ENCODE measurements at places on chromosomes 12 and 14.

- no peak for DNase-seq
Measured at GRCh38 chr14:52977798-52978197, 26.9 kb upstream of the FERMT2 start.

GRCh38 chr14:43207189-43207588 lies 1299.9 kb downstream of the FSCB start:
- no peak for DNase-seq

DNA sequence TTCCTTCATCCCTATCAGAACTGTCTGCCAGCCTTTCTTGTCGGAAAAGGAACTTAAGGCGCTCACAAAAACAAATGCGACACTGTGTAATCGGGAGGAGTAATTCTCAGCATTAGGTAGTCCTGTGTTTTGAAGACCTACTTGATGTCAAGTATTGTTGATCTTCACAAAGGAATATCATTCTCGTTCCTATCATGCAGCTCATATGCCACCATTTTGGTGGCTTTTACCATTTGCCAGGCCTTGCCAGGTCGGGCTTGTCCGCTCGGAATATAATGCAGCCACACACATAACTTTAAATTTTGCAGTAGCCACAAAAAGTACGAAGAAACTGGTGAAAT lies 903 bp upstream of the PPP4R3A start:
- no peak for DNase-seq

GRCh38 chr14:45298423-45299117 lies 45.6 kb upstream of the MIS18BP1 start:
- no peak for DNase-seq

- DNase-seq = no peak
Measured at GRCh38 chr14:102916347-102917055, 6.0 kb upstream of the AMN start.

GRCh38 chr14:99758121-99758821 lies 34.9 kb upstream of the EML1 start:
- DNase-seq = no peak

GRCh38 chr12:51869496-51869865 lies 18.4 kb upstream of the ANKRD33 start:
- DNase-seq = no peak

GRCh38 chr12:67449591-67450052 lies 180.5 kb downstream of the CAND1 start:
- no peak for DNase-seq

DNA sequence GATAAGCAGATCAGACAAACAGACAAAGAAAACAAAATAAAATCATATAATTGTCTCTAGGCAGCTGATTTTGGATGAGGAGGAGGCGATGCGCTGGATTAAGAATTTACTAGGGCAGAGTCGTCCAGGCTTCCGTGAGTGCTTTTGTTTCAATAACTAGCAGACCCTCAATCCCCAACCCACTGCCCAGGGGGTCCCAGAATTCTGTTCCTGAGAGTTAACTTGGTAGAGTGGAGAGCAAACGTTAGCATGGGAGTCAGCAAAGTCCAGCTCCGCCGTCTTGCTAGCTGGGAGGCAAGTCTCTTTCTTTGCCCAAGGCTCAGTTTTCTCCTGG lies 95.5 kb upstream of the TBX5 start:
- no peak for DNase-seq

- DNase-seq = no peak
Measured at GRCh38 chr12:55965240-55965639, 602 bp downstream of the PMEL start.

DNA sequence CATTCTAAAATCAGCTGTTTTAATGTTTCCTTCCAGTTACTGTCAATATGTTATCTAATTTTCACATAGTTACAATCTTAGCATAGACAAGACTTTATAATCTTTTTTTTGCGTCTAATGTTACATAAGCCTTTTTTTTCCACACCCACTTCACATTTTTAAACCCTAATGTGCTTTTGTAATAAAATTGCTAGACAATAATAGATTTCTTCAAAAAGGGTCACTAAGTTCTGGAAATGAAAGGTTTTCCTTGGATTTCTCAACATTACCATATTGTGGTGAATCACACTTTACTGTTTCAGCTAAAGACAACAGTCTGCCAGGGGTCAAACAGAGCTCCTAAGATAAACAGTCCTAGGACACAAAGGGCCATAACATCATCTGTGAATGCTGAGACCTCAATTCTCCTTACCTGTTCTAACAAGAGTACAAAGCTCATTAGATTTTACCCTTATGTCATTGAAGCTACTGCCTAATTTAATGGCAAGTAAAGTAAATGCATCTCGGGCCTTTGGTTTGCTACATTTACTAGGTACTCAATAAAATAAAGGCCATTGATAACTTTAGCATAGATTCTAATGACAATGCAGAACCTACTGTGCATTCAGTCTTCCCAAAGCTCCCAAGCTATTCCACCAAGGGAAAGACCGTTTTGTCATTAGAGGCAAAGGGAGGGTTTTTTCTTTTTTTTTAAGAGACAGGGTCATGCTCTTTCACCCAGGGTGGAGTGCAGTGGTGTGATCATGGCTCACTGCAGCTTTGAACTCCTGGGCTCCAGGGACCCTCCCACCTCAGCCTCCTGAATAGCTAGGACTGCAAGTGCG lies 111.2 kb upstream of the SLC38A2 start:
- DNase-seq = no peak

DNA sequence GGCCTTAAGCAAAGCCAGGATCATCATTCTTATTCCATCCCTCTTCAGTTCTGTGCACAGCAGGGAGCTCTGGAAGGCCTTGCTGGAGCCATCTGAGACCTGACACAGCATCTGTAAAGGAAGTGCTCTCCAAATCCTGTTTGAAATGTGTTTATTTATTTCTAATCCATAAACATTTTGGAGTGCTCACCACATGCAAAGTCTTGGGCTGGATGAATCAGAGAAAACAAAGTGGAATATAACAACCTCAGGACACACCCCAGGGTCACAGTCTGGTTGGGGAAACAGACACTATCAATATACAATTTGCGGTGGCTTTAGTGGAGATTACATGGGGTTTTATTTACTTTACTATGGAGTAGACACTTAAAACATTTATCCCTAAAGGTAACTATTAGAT lies 54.3 kb downstream of the BMP4 start:
- DNase-seq = no peak

GRCh38 chr12:55074806-55075205 lies 51.4 kb upstream of the OR9K2 start:
- no peak for DNase-seq

- no peak for DNase-seq
Measured at GRCh38 chr14:69955855-69956845, 76.9 kb downstream of the SMOC1 start.

- DNase-seq = no peak
Measured at GRCh38 chr12:77946541-77947061, 115.9 kb downstream of the NAV3 start.

GRCh38 chr12:77893918-77894317 lies 63.2 kb downstream of the NAV3 start:
- DNase-seq = no peak

- DNase-seq = no peak
Measured at GRCh38 chr12:30985814-30986452, 59.4 kb downstream of the TSPAN11 start.

DNA sequence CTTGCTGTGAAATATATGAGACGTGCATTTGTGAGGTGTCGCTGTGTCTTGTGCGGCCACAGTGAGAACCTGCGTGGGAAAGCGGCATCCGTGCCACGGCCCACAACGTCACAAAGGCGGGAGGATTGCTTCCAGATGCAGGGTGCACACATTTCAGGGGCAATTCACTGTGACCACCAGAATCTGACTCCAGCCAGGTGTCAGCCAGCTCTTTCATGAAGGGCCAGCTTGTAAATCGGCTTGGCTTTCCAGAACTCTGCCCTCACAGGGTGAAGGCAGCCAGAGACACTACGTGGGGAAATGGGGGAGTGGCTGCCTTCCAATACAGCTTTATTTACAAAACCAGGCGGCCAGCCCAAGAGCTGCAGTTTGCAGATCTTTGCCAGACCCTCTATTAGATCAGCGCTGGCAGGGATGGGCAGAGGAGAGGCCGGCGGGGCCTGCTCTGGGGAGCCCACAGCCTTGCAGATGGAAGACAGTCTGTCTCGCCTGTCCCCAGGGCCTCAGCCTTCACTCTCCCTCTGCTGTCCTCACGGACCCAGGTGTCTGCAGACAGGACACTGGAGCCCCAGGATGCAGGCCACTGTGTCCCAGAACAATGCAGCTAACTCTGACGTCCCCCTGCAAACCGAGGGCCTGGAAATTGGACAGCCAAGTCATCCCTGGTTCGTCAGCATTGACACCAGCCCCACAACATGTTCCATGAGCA lies 53.5 kb downstream of the ADGRD1 start:
- DNase-seq = no peak

- DNase-seq = no peak
Measured at GRCh38 chr12:107558816-107559382, 126.7 kb upstream of the PWP1 start.

DNA sequence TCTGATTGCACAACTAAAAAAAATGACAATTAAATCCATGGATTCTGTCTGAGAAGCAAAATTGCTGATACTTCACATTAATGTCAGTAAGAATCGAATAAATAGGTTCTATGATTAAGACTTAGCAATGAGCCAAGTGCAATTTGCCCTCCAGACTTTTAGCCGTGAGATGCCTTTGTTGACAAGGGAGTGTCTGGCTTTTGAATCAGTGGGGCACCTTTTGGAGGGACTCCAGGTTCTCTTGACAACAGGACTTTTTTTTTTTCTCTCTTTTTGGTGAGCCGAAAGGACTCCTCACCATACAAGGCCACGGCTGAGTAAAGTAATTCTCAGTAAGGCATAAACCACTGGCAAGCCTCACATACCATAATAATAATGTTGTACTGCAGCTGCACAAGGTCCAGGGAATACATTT lies 4.7 kb upstream of the MDM1 start:
- no peak for DNase-seq

DNA sequence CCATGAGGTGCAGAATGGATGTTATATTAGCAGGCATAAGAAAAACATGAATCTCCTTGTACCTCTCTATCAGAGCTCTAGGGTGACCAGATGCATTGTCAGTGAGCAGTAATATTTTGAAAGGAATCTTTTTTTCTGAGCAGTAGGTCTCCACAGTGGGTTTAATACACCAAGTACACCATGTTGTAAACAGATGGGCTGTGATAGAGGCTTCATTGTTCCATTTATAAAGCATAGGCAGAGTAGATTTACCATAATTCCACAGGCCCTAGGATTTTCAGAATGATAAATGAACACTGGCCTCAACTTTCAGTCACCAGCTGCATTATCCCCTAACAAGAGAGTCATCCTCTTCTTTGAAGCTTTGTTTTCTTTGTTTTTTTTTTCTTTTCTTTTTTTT lies 185.2 kb downstream of the ERC1 start:
- no peak for DNase-seq

GRCh38 chr12:15446807-15447206 lies 124.5 kb downstream of the PTPRO start:
- no peak for DNase-seq

DNA sequence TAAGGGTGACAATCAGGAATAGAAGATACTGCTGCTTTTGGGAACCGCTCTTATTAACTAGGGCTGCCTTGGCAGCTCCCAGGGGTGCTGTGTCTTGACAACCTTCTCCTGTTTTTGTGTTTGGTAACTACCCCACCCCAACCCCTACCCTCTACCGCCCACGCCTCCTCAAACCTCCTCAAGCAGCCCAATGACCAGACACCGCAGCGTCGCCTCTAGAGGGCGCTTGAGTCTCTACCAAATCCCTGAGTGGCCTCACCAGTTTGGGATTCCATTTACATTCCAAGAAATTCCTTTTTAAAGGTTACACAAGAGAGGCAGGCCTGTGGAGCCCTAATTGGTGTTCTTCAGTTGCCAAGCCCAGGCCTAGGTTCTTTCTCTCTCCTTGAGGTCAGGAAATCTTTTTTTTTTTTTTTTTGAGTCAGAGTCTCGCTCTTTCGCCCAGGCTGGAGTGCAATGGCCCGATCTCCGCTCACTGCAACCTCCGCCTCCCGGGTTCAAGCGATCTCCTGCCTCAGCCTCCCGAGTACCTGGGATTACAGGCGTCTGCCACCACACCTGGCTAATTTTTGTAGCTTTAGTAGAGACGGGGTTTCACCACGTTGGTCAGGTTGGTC lies 72.4 kb upstream of the USP44 start:
- DNase-seq = no peak

- no peak for DNase-seq
Measured at GRCh38 chr12:13069380-13069779, 25.2 kb downstream of the FAM234B start.

GRCh38 chr14:24695265-24696241 lies 61.6 kb upstream of the GZMB start:
- no peak for DNase-seq

- no peak for DNase-seq
Measured at GRCh38 chr12:69834147-69834546, 9.1 kb downstream of the MYRFL start.

- no peak for DNase-seq
Measured at GRCh38 chr14:59474172-59474571, 9.0 kb upstream of the GPR135 start.

- no peak for DNase-seq
Measured at GRCh38 chr14:98120831-98121464, 1151.0 kb downstream of the BCL11B start.

DNA sequence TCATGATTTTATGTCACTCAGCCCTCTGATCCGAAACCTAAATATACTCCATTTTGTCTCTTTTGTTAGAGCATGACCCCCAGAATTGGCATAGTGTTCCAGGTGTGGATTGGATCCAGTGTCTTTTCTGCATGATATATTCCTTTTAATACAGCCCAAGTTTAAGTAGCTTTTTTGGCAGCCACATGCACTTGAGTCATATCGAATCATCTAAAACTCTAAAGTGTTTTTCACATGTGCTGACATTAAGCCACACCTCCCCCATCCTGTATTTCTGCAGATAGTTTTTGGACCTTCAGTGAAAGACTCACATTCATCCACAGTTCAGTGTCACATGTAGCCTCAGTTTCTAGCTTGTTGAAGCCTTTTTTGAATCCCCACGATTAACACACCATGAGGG lies 30.6 kb downstream of the BORCS5 start:
- DNase-seq = no peak

GRCh38 chr12:40730281-40730680 lies 38.0 kb downstream of the CNTN1 start:
- DNase-seq = no peak

GRCh38 chr14:99309220-99309766 lies 37.3 kb upstream of the BCL11B start:
- no peak for DNase-seq

GRCh38 chr14:67426161-67426560 lies 14.2 kb upstream of the PLEK2 start:
- DNase-seq = no peak

- no peak for DNase-seq
Measured at GRCh38 chr14:58121530-58122186, 30.4 kb downstream of the ARMH4 start.

DNA sequence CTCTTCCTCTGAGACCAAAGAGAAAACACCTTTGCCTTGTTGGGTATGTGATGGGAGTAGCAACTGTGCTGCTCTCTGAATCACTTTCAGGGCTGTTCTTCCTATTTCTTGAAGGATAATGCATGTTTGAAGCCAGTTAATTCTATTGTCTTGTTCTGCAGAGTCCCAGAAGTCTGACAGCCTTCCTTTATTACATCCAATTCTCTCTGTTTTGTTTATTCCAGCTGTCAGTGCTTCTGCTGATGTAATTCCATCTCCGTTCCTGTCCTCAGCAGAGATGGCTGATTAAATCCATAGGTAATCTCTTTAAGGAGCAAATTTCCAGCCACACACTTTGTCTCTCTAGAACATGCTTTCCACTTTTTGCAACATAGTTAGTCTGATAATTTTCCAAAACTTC lies 59.7 kb downstream of the MGAT4C start:
- no peak for DNase-seq

All from activated naive CD4-positive, alpha-beta T cell (primary cell).